ENCODE measurements at places on chromosomes 3 and 15. TPM values are rescaled to one million over a fixed set of nuclear protein-coding genes. Genes with fewer than 3 reads are reported as not detected.

The CILP gene
- 8.5 TPM for total RNA-seq

The GPD1L gene
- 49.1 TPM for total RNA-seq

The PLCD1 gene
- total RNA-seq, result 93.3 TPM

The VPS33B gene
- total RNA-seq, result 7.3 TPM

The CIB2 gene
- total RNA-seq, result 1.2 TPM

The CIDEC gene
- 2.6 TPM for total RNA-seq

The NAALADL2 gene
- 12.9 TPM for total RNA-seq

The EIF4G1 gene
- total RNA-seq, result 254 TPM

The XCR1 gene
- not detected for total RNA-seq

The MED12L gene
- total RNA-seq, result 2.0 TPM

- DNase-seq, result no peak
Measured at GRCh38 chr3:65614585-65614984, 424.1 kb downstream of the MAGI1 start.

- DNase-seq, result no peak
Measured at GRCh38 chr3:133123636-133124035, 85.4 kb downstream of the TMEM108 start.

- no peak for DNase-seq
Measured at GRCh38 chr15:63519548-63520178, 15.3 kb downstream of the USP3 start.

GRCh38 chr3:100506355-100506754 lies 13.9 kb downstream of the TMEM45A start:
- no peak for DNase-seq

- DNase-seq, result no peak
Measured at GRCh38 chr3:71466483-71466882, 117.0 kb downstream of the FOXP1 start.

DNA sequence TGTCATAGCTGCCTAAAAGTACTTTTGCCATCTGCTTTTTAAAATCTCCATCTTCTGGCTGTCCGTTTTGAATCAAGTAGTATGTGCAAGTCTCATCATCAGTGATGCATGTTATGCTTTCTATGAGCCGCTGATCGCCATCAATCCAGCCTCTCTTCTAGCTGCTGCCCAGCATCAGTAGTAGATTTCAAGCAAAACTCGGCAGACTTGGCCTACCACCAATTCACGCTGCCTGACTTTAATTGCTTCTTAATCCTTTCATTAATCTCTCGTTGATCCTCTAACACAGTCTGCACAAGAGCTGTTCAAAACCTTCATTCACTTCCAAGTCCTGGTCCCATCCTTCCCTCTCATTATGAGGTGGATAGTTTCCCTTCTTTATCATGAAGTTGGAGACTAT lies 104.9 kb downstream of the NSUN3 start:
- DNase-seq, result no peak

- DNase-seq, result no peak
Measured at GRCh38 chr3:127718916-127719290, 46.2 kb downstream of the ABTB1 start.

GRCh38 chr3:155194973-155195957 lies 98.2 kb downstream of the STRIT1 start:
- no peak for DNase-seq

GRCh38 chr15:98503970-98504369 lies 144.4 kb upstream of the IGF1R start:
- no peak for DNase-seq

DNA sequence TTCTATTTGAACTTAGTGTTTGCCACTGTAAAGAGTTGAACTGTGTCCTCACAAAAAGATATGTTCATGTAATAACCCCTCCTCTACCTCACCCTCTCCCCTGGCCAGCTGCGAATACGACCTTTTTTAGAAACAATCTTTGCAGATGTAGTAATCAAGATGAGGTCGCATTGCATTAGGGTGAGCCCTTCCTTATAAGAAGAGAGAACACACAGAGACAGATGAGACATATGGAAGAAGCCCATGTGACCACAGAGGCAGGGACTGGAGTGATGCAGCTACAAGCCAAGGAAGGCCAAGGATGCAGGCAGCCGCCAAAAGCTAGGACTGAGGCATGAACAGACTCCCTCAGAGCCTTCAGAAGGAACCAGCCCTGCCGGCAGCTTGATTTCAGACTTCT lies 27.6 kb downstream of the GPR176 start:
- DNase-seq, result no peak

DNA sequence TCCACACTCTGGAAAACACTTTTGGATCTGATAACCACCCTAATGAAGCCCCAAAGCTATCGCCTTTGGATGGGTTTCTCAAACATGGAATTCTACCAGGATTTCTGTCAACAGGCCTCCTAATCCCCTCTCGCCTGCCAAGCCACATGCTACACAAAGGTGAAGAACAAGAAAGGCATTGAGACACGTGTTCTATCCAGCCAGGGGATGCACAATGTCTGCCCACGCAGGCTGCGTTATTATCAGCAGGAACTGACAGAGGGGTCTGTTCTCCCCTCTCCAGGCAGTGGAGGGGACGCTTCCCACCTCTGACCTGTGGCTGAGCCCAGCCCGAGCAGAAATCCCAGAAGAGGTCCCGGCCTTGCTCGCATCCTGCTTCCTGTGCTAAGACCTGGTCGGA lies 45.4 kb upstream of the THBS1 start:
- no peak for DNase-seq

DNA sequence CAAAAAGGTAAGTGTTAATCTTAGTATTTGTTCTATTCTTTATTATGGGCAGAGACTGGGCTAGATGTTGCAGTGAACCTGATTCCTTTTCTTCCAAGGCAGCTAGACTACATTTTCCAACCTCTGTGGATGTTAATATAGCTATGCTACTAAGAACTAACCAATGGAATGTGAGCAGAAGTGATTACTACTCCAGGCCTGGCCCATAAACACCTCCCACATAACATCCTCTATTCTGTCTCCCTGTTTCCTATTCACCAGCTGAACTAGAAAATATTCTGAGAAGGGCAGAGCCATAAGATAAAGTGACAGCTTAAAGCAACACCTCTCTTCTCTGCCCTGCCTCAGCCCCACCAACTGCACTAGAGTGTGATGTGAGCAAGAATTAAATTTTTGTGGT lies 29.4 kb downstream of the CD200R1L start:
- no peak for DNase-seq

- DNase-seq, result no peak
Measured at GRCh38 chr3:27669591-27669990, 52.5 kb downstream of the EOMES start.

DNA sequence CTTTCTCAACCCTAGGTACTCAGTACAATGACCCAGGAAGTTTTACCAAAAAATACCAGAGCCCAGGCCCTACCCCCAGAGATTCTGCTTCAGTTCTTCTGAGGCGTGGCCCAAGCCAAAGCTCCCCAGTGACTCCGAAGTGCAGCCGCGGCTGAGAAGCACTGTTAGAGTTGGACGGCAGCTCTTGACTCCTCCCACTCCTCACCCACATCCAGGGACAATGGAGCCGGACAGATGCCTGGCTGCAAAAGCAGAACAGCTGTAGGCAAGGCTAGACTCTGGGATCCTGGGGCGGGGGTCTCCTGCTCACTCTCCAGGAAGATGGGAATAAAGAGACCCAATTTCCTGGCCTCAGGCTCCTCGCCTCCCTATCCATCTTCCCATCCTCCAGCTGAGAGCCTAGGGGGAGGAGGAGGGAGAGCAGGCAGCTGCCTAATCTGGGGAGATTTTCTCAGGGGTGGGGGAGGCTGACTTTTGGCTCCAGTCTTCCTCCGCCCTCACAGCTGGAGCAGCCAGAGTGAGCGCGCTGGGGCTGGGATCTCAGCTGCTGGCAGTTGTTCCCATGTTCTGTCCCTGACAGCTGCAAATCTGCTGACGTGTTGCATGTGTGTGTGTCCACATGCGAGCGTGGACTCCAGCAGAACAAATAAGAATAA lies 223.8 kb downstream of the OPA1 start:
- no peak for DNase-seq

- DNase-seq, result no peak
Measured at GRCh38 chr15:79282371-79283251, at the start of gene ANKRD34C. ANKRD34C (plus strand) TSS chr15:79282722; CDS start chr15:79293285, 10,563 bp downstream.

GRCh38 chr3:180402471-180403073 lies 199.4 kb upstream of the TTC14 start:
- DNase-seq, result no peak

DNA sequence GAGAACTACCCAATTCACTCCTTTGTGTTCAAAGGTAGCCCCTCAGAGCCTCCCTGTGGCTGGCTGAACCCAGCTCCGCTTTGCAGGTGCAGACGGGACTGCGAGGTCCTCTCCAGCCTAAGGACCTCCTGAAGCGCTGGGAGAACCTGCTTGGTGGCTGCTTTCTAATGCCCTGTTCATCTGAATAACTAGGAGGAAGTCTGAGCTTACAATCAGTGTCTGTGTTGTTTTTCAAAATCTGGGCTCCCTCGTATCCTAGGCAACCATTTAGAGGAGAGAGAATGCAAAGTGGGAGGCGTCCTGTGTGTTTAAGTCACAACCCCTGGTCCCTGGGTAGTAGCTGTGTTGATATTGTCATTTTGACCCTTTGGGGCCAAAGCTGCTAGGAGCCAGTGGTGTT lies 99.9 kb downstream of the GABRG3 start:
- no peak for DNase-seq

DNA sequence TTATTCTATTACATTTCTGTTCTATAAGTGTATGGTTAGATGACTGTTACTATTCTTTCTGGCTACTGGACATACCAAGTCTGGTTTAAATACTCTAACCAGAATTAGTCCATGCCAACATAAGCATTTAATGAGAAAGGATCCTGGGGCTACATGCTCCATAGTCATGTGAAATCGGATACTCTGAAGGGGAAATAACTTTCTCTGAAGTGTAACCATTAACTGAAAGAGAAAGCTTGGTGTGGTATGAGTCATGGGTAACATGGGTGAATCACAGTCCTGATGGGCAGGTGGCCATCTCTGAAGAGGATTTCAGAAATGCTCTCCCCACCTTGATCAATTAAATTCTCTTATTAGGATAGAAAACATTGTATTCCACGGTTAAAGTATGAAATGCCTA lies 69.4 kb downstream of the FHIT start:
- no peak for DNase-seq

GRCh38 chr3:51966922-51967383 lies 301 bp downstream of the PCBP4 start:
- DNase-seq, result no peak

DNA sequence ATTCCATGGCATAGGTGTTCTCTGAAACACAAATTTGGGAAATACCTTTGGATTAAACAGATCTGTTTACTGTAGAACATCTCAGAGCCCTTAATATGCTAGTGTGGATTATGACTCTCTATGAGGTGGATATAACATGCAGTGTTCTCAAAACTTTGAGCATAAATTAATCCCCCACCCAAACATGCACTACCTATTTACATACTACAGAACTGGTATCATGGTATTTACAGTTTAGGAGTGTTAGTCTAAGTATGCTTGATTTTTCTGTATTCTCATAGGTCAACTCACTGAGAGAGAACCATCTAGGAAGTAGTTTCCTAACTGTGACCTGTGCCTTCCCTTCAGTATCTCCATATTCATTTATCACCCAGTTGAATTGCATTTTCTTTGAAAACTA lies 30.9 kb upstream of the ZNF609 start:
- no peak for DNase-seq

Data from thoracic aorta (tissue), 2 donors.